ENCODE measurements at places on chromosomes 4 and X.

- no peak for DNase-seq
Measured at GRCh38 chr4:187937557-187937956, 58.0 kb upstream of the ZFP42 start.

DNA sequence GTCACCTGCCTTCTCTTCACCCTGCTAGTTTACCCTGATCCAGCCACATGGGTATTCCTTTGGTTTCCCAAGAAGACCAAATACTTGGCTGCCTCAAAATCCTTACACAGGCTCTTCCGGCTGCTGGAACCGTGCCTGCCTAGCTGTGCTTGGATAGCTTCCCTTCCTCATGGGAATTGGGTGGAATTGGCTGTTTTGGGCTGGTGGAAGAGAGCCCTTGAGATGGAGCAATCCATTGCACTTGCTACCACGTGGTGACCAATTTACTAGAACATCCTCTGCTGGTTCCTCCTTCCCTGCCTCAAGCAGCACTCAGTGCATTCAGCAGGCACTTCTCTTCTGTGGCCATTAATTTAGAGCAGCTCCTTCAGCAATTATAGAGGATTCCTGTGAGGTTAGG lies 119.3 kb upstream of the AP1S2 start:
- peak; percentile 46 for DNase-seq

DNA sequence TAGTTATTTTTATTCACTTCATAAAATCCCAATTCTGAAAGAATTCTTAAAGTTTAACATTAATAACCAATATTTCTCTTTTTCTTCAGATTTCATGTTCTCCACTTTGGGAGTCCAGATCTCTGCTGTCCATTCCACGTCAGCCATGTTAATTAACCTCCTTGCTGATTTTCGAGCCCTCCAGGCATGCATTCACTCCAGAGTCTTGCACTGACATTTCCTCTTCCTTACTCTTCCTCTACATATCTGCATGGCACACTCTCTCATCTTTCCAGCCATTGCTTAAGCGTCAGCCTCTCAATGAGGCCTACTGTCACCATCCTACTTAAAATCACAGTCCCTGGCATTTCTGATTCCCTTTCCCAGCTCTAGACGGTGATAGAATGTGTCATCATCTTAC lies 144.8 kb downstream of the MAD2L1 start:
- DNase-seq, result no peak

DNA sequence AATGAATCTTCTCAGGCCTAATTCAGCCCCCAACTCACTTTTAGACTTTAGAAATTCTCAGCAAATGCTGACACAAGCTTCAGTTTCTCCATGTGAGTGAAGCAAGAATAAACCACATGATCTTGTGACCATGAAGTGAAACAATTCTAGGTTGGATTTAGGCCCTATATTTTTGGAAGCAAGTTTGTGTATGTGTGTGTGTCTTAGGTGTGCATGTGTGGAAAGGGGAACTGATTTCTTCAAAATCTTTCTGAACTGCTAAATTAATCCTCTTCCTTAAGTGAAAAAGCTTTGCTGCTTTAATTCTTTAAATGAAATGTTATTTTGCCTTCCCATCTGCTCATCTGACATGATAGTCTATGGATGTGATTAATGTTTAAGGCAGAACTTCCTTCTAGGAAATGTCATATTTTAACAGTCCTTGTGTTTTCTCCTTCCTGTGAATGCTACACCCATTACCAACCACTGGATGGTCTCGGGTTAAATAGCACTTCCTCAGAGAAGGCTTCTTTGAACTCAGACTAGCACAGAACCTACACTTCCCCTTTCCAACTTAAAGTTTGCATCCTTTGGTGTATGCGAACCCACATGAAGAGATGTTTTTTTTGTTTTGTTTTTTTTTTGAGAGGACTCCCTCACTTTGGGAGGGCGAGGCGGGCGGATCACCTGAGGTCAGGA lies 1.2 kb upstream of the TMEM144 start:
- no peak for DNase-seq

GRCh38 chr4:170697845-170698244 lies 608.1 kb upstream of the AADAT start:
- no peak for DNase-seq

DNA sequence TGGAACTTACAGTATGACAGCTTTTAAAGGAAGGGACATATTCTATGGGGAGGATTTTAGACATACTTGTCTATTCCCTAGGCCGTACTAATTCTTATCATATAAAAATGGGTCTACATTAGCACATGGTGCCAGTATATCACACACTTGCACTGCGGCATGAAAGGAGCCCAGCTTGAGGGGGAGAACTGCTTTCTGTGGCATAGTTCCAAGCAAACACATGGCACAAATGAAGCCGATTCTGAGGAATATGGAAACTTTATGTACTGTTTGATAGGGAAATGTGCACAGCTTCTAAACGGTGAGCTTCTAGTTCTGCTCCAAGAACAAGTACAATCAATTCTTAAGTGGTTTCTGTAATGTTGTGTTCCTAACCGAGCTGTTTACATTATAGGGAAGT lies 675.6 kb upstream of the FTHL17 start:
- no peak for DNase-seq
